ENCODE measurements at places on chromosomes 1 and 21.
A peak's percentile ranks its signal among the peaks of the same experiment; 100 is the strongest.

DNA sequence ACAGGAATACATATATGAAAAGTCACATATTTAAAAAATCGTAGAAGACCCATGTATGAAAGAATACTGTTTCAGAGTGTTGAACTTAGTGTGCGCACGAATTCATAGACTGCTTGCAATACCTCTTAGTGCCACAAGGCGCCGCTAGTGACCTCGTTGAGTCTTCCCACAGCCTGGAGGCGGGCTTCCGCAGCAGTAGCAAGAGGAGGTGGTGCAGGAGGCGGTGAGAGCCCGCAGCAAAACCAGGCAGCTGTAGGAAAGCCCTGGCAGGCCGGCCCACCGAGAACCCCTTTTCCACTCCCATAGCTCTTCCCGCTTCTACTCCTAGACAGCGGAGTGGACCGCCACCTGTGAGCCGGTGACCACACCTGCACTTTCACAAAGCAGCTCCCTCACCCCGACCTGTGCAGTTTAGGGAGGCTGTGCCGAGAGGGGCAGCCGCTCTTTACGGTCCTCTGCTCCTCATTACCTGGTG, 23.5 kb downstream of the MTARC1 start:
- peak; percentile 57 for DNase-seq

GRCh38 chr1:40197656-40198055, 36.5 kb downstream of the RLF start:
- no peak for DNase-seq

GRCh38 chr1:74549932-74550331, 37.5 kb upstream of the LRRC53 start:
- no peak for DNase-seq

- DNase-seq: no peak
Measured at GRCh38 chr1:92123868-92124267, 43.7 kb downstream of the BTBD8 start.

DNA sequence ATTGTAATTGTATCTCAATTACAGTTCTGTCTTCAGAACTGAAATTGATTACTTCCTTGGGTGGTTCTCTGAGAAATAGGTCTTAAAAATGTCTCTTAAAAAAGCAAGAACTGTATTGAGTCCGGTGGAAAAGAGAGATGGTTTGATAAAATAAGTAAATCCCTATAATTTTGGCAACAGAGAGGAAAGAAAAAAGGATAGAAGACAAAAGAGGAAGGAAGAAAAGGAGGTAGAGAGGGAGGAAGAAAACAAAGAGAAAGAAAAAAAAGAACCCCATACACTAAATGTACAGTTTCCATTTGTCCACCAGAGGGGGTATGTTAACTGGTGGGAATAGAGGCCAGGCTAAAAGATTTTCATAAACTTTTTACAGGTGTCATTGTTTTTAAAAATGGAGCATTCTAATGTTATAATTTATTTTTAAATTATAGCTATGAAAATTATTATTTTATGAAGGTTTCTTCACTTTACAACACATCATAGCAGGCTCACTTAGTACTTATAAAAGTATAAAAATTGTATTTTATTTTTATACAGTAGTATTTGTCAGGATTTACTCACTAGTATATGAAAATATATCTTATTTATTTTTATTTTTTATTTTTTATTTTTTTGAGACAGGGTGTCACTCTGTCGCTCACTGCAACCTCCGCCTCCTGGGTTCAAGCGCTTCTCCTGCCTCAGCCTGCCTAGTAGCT, 2.1 kb upstream of the UBE2T start:
- no peak for DNase-seq

- DNase-seq: no peak
Measured at GRCh38 chr1:172399756-172400721, 20.4 kb upstream of the C1orf105 start.

- no peak for DNase-seq
Measured at GRCh38 chr1:101131239-101131843, 105.5 kb upstream of the S1PR1 start.

GRCh38 chr1:5756434-5757186, 235.6 kb downstream of the NPHP4 start:
- DNase-seq: no peak

- no peak for DNase-seq
Measured at GRCh38 chr1:233487408-233487807, 126.5 kb upstream of the KCNK1 start.

- no peak for DNase-seq
Measured at GRCh38 chr1:7315316-7315715, 455.8 kb upstream of the VAMP3 start.

DNA sequence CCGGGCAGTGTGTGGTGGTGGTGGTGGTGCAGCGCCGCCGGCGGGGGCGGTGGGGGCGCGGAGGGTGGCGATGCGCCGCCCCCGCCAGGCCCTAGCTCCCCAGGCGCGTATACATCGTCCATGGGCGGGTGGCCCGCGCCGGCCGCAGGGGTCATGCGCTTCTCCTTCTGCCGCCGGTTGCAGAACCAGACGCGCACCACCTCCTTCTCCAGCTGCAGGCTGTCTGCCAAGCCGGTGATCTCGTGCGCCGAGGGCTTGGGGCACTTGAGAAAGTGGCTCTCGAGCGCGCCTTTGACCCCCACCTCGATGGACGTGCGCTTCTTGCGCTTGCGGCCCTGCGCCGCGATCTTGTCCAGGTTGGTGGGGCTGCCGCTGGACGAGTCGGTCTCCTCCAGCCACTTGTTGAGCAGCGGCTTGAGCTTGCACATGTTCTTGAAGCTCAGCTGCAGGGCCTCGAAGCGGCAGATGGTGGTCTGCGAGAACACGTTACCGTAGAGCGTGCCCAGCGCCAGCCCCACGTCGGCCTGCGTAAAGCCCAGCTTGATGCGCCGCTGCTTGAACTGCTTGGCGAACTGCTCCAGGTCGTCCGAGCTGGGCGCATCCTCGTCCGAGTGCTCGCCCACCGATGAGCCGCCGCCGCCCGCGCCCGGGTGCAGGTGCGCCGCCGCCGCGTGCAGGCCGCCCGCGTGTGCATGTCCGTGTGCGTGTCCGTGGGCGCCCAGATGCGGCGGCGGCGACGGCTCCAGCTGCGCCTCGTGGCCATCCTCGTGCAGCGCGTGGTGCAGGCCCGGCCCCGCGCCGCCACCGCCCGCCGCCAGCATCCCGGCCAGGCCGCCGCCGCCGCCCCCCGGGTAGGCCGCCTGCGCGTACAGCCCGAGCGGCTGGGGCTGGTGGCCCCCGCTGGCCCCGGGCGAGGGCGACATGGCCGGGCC, 926 bp downstream of the POU3F1 start:
- DNase-seq: no peak
